ENCODE measurements at places on chromosomes 6 and 20. TPM values are rescaled to one million over a fixed set of nuclear protein-coding genes. Genes with fewer than 3 reads are reported as not detected.

FNDC1 gene
- total RNA-seq = 19.9 TPM

MICA gene
- total RNA-seq = 9.9 TPM

HLA-A gene
- total RNA-seq = 393 TPM

HTR1E gene
- total RNA-seq = not detected

TNF gene
- 2.5 TPM for total RNA-seq

FAM209B gene
- total RNA-seq = not detected

BPIFB1 gene
- not detected for total RNA-seq

TNFRSF6B gene
- not detected for total RNA-seq

PRDM1 gene
- 3.3 TPM for total RNA-seq

PLTP gene
- 12.7 TPM for total RNA-seq

VGLL2 gene
- not detected for total RNA-seq

BAG2 gene
- total RNA-seq = 8.0 TPM

IMPG1 gene
- total RNA-seq = not detected

MCCD1 gene
- total RNA-seq = not detected

RMND1 gene
- total RNA-seq = 22.0 TPM

PACRG gene
- total RNA-seq = not detected

NRSN1 gene
- total RNA-seq = not detected

PCK1 gene
- total RNA-seq = 13.0 TPM

TMEM181 gene
- 11.9 TPM for total RNA-seq

RPS18 gene
- total RNA-seq = 4,034 TPM

CLDN20 gene
- not detected for total RNA-seq

ADGRF1 gene
- total RNA-seq = not detected

NMBR gene
- not detected for total RNA-seq

C2 gene
- 8.7 TPM for total RNA-seq

PPIL4 gene
- total RNA-seq = 36.3 TPM

SSTR4 gene
- total RNA-seq = not detected

KCNS1 gene
- not detected for total RNA-seq

PGBD1 gene
- 1.9 TPM for total RNA-seq

DYNLT2 gene
- total RNA-seq = 7.5 TPM

LTB gene
- total RNA-seq = 36.9 TPM

VNN1 gene
- not detected for total RNA-seq
